ENCODE measurements at places on chromosomes 12 and 14. TPM values are rescaled to one million over a fixed set of nuclear protein-coding genes. Genes with fewer than 3 reads are reported as not detected.

GRCh38 chr14:70753518-70753953 is 55.8 kb downstream of the MAP3K9 start:
- H3K36me3 ChIP-seq: peaks cover 16% of the 10 kb centered on the region
- no peak overlapping the region for H3K4me3 ChIP-seq
- H3K27ac ChIP-seq: no peak overlapping the region
- H3K4me1 ChIP-seq: no peaks in the 10 kb centered on the region
- no peak for DNase-seq

DNA sequence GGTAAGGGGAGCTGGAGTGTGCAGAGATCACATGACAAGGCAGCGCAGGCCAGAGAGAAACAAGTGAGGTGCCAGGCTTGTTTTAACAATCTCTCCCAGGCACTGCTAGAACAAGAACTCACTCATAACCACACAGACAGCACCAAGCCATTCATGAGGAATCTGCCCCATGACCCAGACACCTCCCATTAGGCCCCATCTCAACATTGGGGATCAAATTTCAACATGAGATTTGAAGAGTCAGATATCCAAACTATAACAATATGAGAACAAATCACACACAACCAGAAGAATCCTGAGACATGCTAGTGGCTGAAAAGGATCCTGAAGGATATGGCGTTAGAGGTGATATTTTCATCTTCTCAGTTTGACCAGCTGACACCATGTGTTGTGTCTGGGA is 21.9 kb downstream of the OR6J1 start:
- no peak for DNase-seq
- H3K36me3 ChIP-seq: no peaks in the 10 kb centered on the region
- H3K4me1 ChIP-seq: no peaks in the 10 kb centered on the region
- no peaks in the 10 kb centered on the region for H3K27me3 ChIP-seq

GRCh38 chr12:81759190-81760051 is at the start of gene PPFIA2:
TSS of gene PPFIA2 (minus strand) at chr12:81759350.
- no peak within 1 kb of the TSS for H3K27ac ChIP-seq
- no peaks in the 10 kb centered on the region for H3K36me3 ChIP-seq
- H3K4me3 ChIP-seq: no peak within 1 kb of the TSS
- peak; percentile 58 for DNase-seq
- peaks cover 38% of the 10 kb centered on the region for H3K27me3 ChIP-seq

ANAPC7 gene
- 32.2 TPM for polyA plus RNA-seq

NGB gene
- polyA plus RNA-seq: not detected

DNA sequence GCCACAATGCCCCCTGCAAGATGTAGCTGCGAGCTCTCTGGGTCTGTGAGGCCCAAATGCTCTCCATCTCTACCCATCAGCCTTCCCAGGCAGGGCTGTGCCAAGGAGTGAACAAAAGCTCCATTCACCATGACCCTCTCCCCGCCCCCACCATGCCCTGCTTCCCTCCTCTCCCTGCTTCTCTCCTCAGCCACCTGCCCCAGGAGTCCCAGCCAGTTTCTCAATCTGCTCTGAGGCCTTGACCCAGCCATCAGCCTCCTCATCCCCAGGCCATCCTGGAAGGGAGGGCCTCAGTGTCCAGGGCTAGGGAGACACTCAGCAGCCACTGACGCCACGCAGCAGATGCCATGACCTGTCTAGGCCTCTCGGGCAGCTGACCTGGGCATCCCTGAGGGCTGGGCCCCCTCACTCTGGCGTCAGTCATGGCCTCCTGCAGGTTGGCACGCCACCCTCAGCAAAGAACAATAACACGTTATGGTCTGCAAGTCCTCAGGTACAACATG is 8.5 kb upstream of the KRT5 start:
- no peak overlapping the region for H3K27ac ChIP-seq
- H3K27me3 ChIP-seq: no peaks in the 10 kb centered on the region
- no peaks in the 10 kb centered on the region for H3K4me1 ChIP-seq
- H3K4me3 ChIP-seq: no peak overlapping the region
- no peaks in the 10 kb centered on the region for H3K36me3 ChIP-seq

RIMKLB gene
- 55.6 TPM for polyA plus RNA-seq

DNA sequence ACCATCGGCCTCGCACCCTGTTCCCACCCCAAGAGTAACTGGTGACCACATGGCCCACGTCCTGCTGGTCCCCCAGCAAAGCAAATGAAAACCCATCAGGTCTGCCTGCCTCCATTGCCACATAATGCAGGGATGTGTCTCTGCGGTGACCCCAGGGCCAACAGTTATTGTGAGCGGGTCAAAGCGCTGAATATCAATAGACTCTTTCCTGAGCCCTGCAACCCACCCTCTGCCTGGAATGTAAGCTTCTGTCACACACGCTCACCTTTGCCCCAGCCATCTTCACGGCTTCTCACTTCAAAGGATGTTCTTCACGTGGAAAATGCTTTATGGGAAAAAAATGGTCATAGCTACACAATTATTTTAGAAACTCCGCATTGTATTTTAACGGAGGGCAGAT is 63.9 kb downstream of the FZD10 start:
- H3K27me3 ChIP-seq: no peaks in the 10 kb centered on the region
- no peaks in the 10 kb centered on the region for H3K36me3 ChIP-seq
- H3K4me3 ChIP-seq: no peak overlapping the region
- H3K4me1 ChIP-seq: no peaks in the 10 kb centered on the region

DIO3 gene
- polyA plus RNA-seq: 0.46 TPM

VAMP1 gene
- 11.0 TPM for polyA plus RNA-seq

GRCh38 chr12:51895378-51896135 is 7.7 kb downstream of the ANKRD33 start:
- H3K4me1 ChIP-seq: peaks cover 4% of the 10 kb centered on the region
- no peak overlapping the region for H3K27ac ChIP-seq
- DNase-seq: peak; percentile 63
- H3K4me3 ChIP-seq: no peak overlapping the region
- no peaks in the 10 kb centered on the region for H3K27me3 ChIP-seq

DNA sequence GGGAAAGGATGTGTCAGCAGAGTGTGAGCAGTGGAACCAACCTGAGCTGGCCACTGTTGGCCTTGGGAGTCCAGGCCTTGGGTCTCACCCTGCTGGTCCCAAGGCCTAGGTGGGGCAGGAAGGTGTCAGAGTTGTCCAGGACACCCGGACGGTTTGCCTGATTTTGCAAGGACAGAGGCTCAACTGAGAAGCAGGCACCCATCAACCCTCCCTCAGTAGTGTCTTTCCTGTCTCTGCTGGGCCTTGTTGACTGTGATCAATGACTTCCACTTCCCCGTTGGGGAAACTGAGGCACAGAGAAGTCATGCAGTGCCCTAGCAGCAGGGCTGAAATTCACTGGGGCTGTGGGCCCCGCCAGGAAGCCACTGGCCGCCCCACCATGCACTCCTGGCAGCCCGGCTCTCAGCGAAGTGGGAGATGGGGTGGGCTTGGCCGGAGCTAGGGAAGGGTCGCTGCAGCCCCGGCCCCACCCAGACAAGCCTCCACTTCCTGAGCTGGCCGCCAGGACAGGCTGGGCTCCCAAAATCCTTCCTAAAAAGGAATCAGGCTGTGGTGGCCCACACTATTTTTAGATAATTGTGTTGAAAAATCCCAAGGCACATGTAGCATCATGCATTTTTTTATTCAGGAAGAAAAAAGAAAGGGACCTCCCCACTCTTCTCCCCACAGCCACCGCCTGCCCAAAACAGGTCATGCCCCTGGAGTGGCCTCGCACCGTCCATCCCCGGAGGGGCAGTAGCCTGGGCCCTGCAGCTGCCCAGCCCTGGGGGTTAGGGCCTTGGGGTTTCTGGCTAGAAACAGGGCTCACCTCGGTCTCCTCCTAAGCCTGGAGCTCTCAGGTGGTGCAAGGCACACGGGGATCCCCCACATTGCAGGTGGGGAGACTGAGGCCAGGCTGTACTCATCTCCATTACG is 127.4 kb downstream of the CALM1 start:
- no peaks in the 10 kb centered on the region for H3K36me3 ChIP-seq
- H3K27ac ChIP-seq: no peak overlapping the region
- peaks cover 7% of the 10 kb centered on the region for H3K4me1 ChIP-seq
- H3K4me3 ChIP-seq: no peak overlapping the region

GRCh38 chr14:22073801-22074200 is 400.2 kb upstream of the OR4E1 start:
- H3K4me3 ChIP-seq: no peak overlapping the region
- peaks cover 3% of the 10 kb centered on the region for H3K27me3 ChIP-seq

DNA sequence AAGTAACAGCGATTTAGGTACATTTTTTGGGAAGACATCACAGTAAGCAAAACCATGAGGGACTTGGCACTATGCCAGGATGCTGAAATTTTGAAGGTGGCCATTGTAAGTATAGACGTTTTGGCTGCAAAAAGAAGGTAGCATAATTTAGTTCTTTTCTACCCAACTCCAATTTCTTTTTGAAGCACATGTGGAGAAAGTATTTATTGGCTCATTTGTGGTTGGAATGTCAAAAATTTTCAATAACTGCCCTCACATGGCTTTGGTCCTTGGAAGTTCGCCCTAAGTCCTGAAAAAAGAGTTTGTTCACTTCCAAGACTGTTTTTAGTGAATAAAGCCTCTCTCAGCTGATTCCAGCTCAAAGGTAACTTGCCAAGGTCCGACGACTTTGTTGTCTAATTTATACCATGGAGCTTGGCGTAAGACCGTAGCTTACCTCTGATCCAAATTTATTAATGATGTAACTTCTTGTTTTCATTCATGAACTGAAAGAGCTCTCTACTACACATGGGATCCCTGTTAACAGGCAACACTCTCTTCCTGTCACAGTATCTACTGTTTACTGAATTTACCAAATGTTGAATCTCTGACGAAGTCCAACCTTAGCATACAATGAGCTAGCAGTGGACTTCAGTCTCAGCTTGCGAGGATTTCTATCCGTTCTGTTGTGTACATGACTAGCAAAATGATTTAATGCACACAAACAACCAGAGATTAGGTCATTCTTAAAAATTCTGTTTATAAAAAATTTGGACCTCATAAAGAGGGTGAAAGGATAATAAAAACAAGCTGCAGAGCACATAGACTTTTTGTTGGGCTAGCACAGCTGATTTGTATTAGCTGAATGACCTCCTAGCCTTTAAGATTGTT is 49.0 kb downstream of the MSRB3 start:
- no peaks in the 10 kb centered on the region for H3K4me1 ChIP-seq
- H3K36me3 ChIP-seq: no peaks in the 10 kb centered on the region
- no peaks in the 10 kb centered on the region for H3K27me3 ChIP-seq
- no peak for DNase-seq

GRCh38 chr12:109462868-109463692 is 14.0 kb downstream of the KCTD10 start:
- H3K36me3 ChIP-seq: peaks cover 13% of the 10 kb centered on the region
- no peak overlapping the region for H3K4me3 ChIP-seq
- no peaks in the 10 kb centered on the region for H3K27me3 ChIP-seq
- H3K27ac ChIP-seq: peak overlapping the region; percentile 69
- peak; percentile 70 for DNase-seq

KRT82 gene
- polyA plus RNA-seq: not detected

- no peak overlapping the region for H3K4me3 ChIP-seq
- H3K27ac ChIP-seq: no peak overlapping the region
- peaks cover 19% of the 10 kb centered on the region for H3K27me3 ChIP-seq
- H3K36me3 ChIP-seq: no peaks in the 10 kb centered on the region
Measured at GRCh38 chr14:100603341-100604120, 16.3 kb upstream of the BEGAIN start.

DNA sequence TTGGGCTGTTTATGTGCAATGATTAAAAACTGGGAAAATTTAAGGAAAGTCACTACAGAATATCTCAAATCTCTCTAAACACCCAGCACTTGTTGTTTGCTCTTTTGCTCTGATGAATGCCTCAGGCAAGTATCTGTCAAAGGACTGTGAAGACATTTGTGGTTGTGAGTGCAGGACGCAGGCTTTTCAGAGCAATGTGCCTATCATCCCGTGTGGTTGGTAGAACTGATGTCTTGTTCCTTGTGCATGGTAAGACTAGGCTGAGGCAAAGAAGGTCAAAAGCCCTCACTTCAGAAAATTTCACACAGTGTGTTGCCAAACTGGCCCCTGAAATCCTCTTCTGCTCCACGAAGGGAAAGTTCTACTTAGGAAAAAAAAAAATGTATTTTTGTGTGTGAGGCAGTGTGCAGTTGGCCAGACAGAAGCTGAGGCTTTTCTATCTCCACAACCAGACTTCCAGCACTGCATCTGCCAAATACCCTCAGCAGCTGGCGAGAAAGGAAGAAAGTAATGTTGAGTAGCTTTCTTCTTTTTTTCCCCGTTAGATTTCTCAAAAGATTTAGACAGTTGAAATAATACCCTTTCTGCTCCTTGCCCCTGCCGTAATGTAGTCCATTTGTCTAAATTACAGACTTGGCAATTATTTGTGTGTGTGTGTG is 1103.1 kb downstream of the VRK1 start:
- DNase-seq: no peak
- no peaks in the 10 kb centered on the region for H3K4me1 ChIP-seq
- H3K4me3 ChIP-seq: no peak overlapping the region
- H3K27ac ChIP-seq: no peak overlapping the region
- H3K36me3 ChIP-seq: no peaks in the 10 kb centered on the region

GRCh38 chr14:63182968-63183367 is 21.3 kb upstream of the RHOJ start:
- H3K36me3 ChIP-seq: no peaks in the 10 kb centered on the region
- H3K4me3 ChIP-seq: no peak overlapping the region
- no peak for DNase-seq
- H3K27me3 ChIP-seq: no peaks in the 10 kb centered on the region

FAM186B gene
- polyA plus RNA-seq: 0.08 TPM

TBC1D30 gene
- polyA plus RNA-seq: 1.5 TPM

TMTC2 gene
- 1.4 TPM for polyA plus RNA-seq

- H3K27me3 ChIP-seq: no peaks in the 10 kb centered on the region
- DNase-seq: no peak
- no peaks in the 10 kb centered on the region for H3K4me1 ChIP-seq
- no peak overlapping the region for H3K27ac ChIP-seq
- no peaks in the 10 kb centered on the region for H3K36me3 ChIP-seq
- no peak overlapping the region for H3K4me3 ChIP-seq
Measured at GRCh38 chr14:41634286-41634685, 27.6 kb downstream of the LRFN5 start.

SLC6A12 gene
- 1.2 TPM for polyA plus RNA-seq

DNA sequence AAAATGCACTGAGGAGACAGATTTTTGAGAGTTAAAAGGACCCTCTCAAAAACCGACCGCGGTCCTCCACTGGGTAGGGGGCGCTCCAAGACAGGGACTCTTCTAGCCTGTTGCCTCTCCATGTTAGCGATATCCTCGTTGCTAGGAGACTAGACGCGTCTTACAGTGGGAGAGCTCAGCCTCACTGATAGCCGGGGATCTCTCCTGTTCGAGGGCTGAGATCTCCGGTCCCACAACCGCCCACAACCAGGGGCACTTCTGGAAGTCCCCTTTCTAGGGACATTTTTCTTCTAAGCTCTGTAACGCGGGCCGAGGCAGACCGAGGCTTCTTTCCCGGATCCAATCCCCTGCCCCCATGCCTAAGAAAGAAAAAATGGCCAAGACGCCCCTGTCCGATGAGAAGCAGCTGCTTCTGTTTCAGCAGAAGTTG is 21.3 kb downstream of the FKBP11 start:
- no peaks in the 10 kb centered on the region for H3K36me3 ChIP-seq
- no peaks in the 10 kb centered on the region for H3K27me3 ChIP-seq
- peak overlapping the region; percentile 36 for H3K4me3 ChIP-seq
- no peak overlapping the region for H3K27ac ChIP-seq

GRCh38 chr14:52694761-52695480 is 437 bp downstream of the ERO1A start:
- peak overlapping the region; percentile 91 for H3K4me3 ChIP-seq
- H3K27ac ChIP-seq: peak overlapping the region; percentile 91
- H3K4me1 ChIP-seq: peaks cover 50% of the 10 kb centered on the region

GRCh38 chr12:3803865-3804472 is 51.1 kb upstream of the CRACR2A start:
- no peak overlapping the region for H3K4me3 ChIP-seq
- no peaks in the 10 kb centered on the region for H3K27me3 ChIP-seq
- no peaks in the 10 kb centered on the region for H3K4me1 ChIP-seq
- DNase-seq: peak; percentile 84
- H3K27ac ChIP-seq: no peak overlapping the region
- H3K36me3 ChIP-seq: peaks cover 47% of the 10 kb centered on the region

KRT75 gene
- not detected for polyA plus RNA-seq

- DNase-seq: peak; percentile 94
- no peaks in the 10 kb centered on the region for H3K27me3 ChIP-seq
- H3K4me1 ChIP-seq: peaks cover 69% of the 10 kb centered on the region
- peak overlapping the region; percentile 90 for H3K4me3 ChIP-seq
Measured at GRCh38 chr12:89707703-89708564, 704 bp downstream of the ATP2B1 start.
